NCI-H2171 (cell line): ENCODE measurements at places on chromosomes 13 and 19.

DNA sequence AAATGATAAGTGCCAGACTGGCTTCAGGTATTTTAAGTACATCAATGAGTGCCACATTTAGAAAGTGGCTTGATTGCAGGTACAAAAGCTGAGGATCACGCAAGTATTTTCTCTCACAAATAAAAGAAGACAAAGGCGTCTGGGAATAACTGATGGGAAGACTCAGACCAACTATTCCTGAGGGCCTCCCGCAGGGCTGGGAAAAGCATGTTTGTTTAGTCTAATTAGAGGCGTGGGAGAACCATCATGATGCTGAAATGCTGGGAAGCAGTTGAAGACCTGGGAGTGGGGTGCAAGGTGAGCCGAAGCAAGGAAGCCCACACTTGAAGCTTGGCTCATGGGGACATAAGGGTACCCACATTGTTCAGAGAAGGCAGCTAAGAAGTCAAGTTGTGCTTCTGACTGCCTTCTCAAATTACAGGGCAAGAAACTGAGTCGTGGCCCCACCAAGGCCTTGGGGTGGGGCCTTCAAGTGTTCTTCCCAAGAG, 536.0 kb downstream of the MYO16 start:
- DNase-seq, result no peak

- DNase-seq, result no peak
These were observed 46.8 kb downstream of the TEX26 start for GRCh38 chr13:30978981-30979956.

DNA sequence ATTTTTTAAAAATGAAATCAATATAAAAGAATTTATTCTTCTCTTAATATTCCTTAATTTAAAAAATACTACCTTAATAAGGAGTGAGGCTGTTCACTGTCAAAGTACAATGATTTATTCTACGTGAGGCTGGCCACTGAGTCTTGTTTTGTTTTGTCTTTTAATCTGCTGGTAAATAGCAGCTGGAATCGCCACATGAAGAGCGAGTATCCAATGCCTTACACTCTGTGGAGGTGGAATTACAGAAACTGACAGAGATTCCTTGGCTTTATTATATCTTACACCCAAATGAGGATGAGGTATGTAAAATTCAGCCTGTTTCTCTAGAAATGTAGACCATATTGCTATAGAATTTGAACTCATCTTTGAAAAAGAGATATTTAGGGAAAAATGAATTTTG, 52.9 kb upstream of the AKAP11 start:
- DNase-seq, result no peak

GRCh38 chr19:11887234-11887610, 360 bp upstream of the ZNF69 start:
- DNase-seq, result no peak

DNA sequence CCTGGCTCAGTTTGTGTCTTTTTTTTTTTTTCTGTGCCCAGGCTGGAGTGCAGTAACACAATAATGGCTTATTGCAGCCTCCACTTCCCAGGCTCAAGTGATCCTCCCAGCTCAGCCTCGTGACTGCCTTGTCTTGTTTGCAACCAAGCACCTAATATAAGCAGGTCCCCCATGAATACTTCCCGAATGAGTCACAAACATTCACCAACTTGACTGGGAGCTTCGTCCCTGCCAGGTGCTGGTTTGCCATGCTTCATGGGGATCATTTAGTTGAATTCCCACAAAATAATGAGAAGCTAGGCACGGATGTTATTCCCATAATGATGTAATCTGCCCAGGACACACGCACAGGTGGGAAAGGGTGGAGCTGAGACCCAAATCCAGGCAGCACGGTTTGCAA, 176.5 kb downstream of the CACNA1A start:
- no peak for DNase-seq

- no peak for DNase-seq
These were observed 35.3 kb downstream of the CEBPG start for GRCh38 chr19:33408538-33409434.

DNA sequence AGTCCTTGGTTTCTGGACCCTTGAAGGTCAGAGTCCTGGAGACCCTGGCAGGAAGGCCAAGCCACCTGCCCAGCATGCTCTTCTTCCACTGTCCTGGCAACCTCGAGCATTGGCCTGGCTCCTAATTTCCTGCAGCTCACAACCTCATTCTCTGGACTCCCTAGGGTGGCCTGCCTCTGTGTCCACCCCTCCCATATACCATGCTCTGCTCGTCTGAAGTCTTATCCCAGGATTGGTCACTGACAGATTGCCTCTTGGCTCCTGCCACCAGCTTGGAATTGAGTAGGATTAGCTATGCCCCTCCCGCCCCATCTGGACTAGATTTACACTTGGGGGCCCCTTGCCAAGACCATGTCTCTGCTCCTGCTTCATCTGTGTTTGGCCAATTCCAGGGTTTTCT, 17.1 kb upstream of the WASF3 start:
- no peak for DNase-seq

GRCh38 chr19:1069009-1069779, 2.2 kb downstream of the ARHGAP45 start:
- no peak for DNase-seq
